ENCODE measurements at places on chromosomes 4 and X.
A peak's percentile ranks its signal among the peaks of the same experiment; 100 is the strongest.

DNA sequence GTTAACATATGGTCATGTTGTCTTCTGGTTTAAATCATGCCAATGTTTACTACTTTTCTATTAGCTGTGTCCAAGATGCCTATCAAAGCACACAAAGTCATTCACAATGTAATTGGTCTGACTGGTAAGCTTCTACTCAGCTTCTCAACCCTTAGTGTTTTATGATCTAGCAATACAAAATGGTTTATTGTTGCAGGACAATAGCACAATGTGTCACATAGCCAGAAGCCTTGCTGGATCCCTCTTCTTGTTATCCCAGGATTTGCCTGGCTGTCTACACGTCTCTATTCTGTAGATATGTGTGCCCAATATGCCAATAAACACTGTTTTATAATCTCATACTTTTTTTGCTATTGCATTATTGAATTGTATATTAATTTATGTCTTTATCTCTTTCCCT, 1111.0 kb upstream of the AGA start:
- no peak for DNase-seq

DNA sequence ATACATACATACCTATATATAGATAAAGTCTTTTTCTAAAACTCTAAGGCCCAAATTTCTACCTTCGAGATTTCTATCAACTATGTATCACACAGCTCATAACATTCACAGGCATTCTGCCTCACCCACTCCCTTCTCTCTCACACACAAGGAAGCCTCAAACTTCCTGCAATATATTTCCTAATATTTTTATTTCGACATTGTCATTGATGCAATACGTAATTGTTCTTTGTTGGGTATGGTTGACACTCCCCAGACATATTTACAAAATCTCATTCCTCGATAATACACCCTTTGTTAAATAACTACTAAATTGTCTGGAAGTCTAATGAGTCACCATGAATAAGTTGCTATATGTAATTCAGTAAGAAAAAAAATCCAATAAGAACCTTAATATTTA, 143.5 kb downstream of the HNRNPD start:
- DNase-seq, result no peak

DNA sequence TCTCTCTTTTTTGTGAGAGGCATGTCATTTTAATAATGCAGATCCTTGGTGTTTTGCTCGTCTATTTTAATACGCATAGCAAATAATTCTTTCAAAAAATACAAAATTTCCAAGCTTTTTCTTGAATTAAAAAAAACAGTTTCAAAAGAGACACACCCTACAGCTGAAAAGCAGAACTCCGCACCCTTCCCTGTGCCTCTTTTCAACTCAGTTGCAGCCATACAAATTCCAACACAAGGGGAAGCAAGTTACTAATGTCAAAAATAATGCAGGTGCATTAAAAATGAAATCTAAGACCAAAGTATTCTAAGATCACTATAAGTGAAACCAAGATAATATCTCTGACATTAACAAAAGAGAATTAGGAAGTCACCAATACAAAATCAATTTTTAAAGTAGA, 66.6 kb downstream of the NR3C2 start:
- no peak for DNase-seq

DNA sequence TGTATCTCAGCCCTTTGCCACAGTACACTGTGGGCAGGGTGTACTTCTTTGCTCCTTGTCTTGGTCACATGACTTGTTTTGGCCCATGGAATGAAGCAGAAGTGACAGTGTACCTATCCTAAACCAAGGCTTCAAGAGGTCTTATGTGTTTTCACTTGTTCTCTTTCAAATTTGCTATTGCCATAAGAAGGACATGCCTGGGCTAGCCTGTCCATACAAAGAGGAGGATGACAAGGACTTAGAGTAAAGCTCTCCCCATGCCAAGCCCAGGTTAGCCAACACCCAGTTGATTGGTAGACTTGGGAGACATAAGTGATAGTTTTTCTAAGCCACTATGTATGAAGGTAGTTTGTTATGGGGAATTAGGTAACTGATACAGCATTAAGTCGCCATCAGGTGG, 141.1 kb upstream of the MID1 start:
- no peak for DNase-seq

DNA sequence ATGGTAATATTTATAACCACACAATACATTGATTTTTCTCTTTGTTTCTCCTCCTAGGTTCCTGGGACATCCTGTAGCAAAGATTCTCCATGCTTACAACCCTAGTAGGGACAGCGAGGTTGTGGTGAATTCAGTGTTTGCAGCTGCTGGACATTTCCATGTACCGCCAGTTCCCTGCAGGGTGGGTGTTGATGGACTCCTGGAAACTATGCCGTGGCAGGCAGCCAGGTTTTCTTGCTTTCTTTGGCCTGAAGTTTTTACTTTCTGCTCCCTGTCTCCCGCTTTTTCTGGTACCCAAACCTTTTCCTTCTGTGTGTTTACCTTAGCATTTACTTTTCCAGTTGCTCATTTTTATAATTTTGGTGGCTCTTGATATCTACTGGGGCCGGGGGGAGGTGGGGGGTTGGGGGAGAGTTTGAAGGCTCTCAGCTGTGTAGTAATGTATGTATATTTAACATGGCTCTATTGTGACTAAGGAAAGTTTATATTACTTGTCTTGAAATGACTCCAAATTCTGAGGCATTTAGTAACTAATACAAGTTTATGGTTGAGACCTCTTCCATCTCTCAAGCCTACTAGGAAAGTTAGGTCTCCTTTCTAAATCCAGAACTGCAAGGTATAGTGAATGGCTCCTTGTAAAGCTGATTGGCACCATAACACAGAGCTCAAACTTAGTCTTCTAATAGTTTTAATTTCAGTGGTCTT, 89.7 kb downstream of the TMEM131L start:
- no peak for DNase-seq

- no peak for DNase-seq
These were observed 29.6 kb upstream of the SCML1 start for GRCh38 chrX:17707731-17708130.

- no peak for DNase-seq
These were observed 36.3 kb downstream of the NAT8L start for GRCh38 chr4:2095236-2096072.

DNA sequence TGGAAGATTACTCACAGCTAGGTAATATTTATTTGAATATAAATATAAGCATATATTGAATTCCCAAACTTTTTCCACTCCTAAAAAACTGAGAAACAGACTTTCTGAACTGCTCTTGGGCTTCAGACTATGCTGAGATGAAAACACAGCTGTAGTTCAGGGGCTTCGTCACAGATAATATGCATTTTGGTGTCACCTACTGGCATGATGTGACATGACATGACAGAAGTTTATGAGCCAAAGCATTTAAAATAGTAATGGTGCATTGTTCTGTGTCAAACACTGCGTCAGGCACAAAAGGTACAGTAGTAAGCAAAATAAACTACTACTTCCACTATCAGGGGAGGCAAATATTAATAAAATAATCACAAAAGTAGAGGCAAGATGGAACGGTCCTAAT, 171.3 kb downstream of the BTC start:
- DNase-seq, result peak; percentile 2

DNA sequence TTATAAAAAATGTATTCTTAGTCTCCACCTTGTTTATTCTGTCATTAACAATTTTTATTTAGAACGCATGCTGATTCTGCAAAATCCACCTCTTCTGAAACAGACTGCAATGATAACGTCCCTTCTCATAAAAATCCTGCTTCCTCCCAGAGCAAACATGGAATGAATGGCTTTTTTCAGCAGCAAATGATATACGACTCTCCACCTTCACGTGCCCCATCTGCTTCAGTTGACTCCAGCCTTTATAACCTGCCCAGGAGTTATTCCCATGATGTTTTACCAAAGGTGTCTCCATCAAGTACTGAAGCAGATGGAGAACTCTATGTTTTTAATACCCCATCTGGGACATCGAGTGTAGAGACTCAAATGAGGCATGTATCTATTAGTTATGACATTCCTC, 75.6 kb upstream of the SMARCA5 start:
- DNase-seq, result no peak

GRCh38 chrX:42505016-42505415, 272.9 kb downstream of the PPP1R2C start:
- no peak for DNase-seq

- DNase-seq, result no peak
These were observed 715.7 kb upstream of the HTR2C start for GRCh38 chrX:113868177-113868576.

GRCh38 chrX:38732866-38733265, 68.4 kb upstream of the MID1IP1 start:
- DNase-seq, result no peak

DNA sequence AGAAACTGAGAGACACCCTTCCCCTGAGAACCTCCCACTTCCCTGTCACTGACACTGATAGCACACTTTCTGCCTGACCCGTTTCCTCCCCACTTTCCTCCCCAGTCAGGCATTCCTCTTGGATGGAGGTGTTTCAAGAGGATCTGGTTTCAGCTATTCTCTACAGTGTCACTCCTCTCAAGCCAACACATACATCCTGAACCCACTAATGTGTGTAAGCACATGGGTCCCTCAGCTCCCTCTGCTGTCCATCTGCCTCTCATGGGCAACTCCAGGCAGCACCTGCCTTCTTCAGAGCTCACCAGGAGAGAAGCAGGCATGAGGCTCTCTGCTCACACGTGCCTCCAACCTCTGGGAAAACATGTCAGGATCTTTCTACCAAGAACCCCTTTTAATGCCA, 207.6 kb downstream of the NAF1 start:
- peak; percentile 5 for DNase-seq

GRCh38 chrX:143378851-143379250, 138.4 kb downstream of the SPANXN3 start:
- no peak for DNase-seq

DNA sequence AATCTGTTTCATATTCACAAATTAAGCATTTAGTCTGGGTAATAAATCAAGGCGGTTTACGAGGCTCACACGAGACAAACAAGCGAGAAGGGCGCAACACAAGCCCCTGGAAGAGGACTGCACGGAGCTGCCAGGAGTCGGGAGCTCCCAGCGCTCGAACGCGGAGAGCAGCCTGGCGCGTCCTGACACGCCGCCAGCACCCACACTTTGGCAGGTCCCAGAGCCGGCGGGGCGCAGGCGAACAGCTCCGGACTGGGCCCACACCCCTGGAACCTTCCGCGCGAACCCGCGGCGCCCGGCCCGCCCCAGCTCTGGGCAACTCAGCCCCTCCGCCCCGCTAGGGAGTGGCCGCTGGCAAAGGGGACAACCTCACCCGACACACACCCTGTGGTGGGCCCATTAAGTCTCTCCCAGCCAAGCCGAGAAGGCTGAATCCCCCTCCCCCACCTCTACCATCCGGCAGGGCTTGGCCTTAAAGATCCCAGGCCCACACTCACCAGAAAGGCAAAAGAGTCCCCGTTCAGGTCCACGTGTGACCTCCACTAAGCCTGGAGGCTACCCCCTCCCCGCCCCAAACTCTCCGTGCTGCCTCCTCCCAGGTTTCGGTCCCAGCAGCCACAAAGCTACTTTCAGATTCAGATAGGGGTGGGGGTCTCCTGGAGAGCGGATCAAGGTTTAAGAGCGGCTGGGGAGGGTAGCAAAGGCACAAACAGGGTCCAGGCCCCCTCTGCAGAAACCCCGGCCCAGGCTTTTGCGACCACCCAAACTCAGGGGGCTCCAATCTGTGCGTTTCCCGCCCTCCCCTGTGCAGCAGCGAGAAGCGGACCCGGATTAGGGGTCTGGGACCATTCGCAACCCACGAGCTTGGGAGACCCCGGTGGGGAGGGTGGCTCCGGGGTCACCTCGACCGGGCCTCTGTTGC, 47.5 kb upstream of the BCOR start:
- no peak for DNase-seq

DNA sequence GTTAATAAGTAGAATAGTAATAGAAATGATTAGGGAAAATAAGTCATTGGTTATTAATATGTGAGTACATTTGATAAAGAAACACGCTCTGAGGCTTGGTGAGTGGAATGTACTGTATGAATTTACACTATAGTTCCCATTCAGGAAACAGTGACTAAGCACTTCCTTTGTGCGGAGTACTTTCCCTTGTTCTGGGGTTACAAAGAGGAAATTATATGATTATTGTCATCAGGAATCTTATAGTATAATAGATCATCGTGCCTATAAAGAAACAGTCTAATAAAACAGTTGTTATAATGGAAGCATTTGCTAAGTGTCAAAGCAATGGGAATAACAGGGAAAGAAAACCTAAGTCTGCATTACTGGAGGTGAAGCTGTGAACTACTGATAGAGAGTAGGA, 138.0 kb downstream of the RPA4 start:
- no peak for DNase-seq

DNA sequence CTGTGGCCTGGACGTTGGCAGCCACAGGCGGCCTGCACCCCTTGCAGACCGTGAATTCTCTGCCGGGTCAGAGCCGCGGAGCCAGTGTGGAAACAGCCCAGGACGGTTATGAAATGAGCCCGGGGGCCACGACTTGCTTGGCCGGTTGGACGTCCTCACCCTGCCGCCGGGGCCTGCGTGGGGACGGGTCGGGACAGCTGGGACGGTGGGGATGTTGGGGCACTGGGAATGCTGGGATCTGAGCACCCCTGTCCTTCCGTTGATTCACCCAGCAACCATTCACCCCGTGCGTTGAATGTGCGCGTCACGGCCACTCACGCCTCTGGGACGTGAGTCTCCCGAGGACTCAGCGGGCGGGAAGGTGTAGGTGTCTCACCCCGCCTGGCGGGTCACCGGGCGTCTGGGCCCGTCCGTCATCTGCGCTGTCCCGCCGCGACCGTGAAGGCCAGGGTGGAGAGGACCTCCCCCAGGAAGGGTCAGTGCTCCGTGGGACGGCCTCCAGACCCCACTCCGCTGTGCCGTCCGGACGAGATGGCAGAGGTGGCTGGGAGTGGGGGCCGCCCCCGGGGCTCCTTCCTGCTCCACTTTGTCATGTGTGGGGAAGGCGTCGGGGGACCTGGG, 4.5 kb upstream of the PLCXD1 start:
- peak; percentile 26 for DNase-seq

DNA sequence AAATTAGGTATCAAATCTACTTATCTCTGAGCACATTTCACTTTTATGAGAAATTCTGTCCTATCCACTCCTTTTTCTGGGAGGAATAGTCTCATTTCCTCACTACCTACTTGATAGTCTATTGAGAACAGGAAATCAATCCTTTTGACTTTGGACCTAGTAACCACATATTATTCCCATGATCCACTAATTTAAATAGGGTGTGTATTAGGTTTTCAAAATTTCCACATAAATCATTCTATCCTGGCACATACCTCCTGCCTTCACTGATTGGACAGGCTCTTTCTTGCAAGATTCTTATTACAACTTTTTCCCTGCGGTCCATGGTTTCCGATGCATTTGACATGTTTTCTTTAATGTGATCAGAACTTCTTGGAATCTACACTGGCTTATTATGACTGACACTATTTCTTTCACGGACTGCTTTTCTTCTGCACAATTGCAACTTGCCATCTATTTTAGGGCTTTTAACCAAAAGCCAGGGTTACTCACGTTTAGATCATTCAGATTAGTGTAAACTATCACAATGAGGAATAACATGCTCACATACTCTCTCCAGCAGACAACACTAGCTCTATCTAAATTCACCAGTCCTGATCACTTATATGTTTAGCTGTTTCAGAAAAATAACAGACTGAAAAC, 419.9 kb upstream of the SLIT2 start:
- no peak for DNase-seq
